ENCODE measurements at places on chromosomes 3 and 15. TPM values are rescaled to one million over a fixed set of nuclear protein-coding genes. Genes with fewer than 3 reads are reported as not detected.

- DNase-seq = peak; percentile 49
Observed at GRCh38 chr3:33911525-33912322, 113.3 kb downstream of the PDCD6IP start.

GRCh38 chr3:71710906-71711494 is 14.2 kb downstream of the EIF4E3 start:
- DNase-seq = peak; percentile 68

- DNase-seq = peak; percentile 74
Observed at GRCh38 chr3:170584585-170585007, 1.3 kb downstream of the SLC7A14 start.

GRCh38 chr3:132317229-132317948 is at the start of gene ACP3:
Gene ACP3 (plus strand): TSS chr3:132317407. CDS start chr3:132317457, 50 bp downstream.
- peak; percentile 96 for DNase-seq

DNA sequence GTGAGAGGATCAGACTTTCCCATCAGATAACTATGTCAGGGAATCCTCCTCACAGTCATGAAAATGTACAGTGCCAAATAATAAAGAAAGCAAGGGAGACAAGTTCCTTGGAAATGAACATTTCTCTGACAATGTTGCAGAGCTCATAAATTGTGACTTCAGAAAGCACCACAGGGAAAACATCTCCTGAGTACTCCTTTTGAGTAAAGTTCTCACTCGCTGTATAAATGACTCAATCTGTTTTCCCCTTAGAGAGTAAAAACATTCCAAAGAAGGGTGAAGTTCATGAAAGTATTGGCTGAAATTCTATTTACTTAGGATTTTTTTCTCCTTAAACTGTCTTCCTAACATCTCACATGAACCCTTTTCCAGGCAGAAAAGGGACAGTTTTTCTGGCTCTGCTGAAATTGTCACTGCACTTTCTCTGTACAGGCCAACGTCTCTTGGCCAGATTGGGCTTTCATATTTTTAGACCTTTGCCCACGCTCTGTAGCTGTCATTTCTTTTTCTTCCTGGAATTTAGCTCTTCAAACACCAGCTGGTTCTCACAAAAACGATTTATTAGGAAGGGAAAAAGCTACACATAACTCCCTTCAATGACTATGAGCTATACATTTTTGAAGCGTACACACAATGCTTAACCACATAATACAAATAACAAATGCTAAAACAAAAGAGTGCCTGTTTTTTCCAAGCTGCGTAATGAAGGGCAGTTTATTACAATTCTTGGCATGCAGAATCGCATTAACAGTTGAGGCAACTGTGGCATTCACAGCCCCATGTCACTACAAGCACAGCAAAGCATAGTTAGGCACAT is 216.1 kb downstream of the ATP8B4 start:
- DNase-seq = peak; percentile 95

DNA sequence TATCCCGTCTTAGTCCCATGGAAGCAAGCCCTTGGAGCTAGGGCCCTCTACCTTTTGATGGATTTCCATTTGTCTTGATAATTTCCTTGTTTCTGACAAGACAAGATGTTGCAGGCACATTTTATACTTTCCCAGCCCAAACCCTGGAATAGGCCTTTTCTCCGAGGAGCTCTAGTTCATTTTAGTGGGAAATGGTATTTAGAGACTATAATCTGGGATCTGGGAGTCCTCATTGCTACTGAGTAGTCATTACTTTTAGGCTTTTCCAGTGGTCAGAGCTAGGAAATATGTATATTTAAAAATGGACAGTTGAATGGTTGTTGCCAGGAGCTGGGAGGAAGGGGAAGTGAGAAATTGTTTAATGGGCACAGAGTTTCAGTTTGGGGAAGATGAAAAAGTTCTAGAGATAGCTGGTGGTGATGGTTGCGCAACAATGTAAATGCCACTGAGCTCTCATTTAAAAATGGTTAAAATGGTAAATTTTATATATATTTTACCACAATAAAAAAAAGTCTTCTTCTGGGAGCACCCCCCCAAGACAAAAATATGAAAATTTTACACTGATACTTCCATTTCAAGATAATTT is 31.6 kb downstream of the MLH1 start:
- DNase-seq = no peak

- DNase-seq = peak; percentile 88
Observed at GRCh38 chr3:105747060-105747541, 121.7 kb downstream of the CBLB start.

Gene GXYLT2
- total RNA-seq = 47.8 TPM

Gene LMOD3
- not detected for total RNA-seq

Gene ALG1L2
- total RNA-seq = not detected

Gene TADA3
- total RNA-seq = 74.2 TPM

GRCh38 chr3:74845081-74845480 is 230.6 kb upstream of the CNTN3 start:
- DNase-seq = no peak

Gene LINGO1
- not detected for total RNA-seq

GRCh38 chr3:39148435-39149058 is 4.8 kb downstream of the CSRNP1 start:
- DNase-seq = no peak

Gene IGF2BP2
- total RNA-seq = 40.1 TPM

- peak; percentile 96 for DNase-seq
Observed at GRCh38 chr3:123660900-123661299, 76.0 kb upstream of the HACD2 start.

Gene HAUS2
- total RNA-seq = 41.4 TPM

DNA sequence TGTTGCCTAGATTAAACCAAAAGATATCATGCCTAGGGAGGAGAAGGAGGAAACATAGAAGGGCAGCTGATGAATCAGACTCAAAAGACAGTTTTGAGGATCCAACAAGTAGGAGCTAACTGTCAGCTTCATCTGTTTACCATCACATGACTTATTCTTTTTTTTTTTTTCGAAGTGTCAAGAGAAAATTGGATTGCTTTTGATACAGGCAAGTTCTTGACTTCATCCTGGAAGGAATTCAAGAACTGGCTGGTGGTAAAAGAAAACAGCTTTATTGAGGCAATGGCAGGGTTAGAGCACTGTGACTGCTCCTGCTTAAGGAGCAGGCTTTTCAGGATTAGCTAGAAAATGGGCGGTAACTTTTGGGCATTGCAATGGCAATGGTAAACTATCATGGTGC is 227.5 kb upstream of the KCNMB2 start:
- DNase-seq = no peak

GRCh38 chr3:113222451-113223086 is 11.2 kb downstream of the BOC start:
- DNase-seq = no peak

GRCh38 chr3:116084999-116085791 is 360.1 kb downstream of the LSAMP start:
- DNase-seq = no peak

- DNase-seq = no peak
Observed at GRCh38 chr3:99602183-99602582, 36.2 kb upstream of the COL8A1 start.

DNA sequence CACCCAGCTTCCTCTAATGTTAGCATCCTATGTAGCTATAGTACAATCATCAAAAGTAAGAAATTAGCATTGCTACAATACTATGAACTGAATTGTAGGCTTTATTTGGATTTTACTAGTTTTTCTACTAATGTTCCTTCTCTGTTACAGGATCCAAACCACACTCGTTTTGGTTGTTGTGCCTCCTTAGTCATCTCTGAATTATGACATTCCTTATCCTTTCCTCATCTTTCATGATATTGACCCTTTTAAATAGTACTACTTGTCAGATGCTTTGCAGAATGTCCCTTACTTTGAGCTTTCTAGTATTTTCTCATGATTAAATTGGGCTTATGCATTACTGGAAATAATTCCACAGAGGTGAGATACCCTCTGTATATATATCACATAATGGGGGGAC is 265.4 kb downstream of the VPS13C start:
- DNase-seq = no peak

- no peak for DNase-seq
Observed at GRCh38 chr15:54836052-54836795, 360.5 kb downstream of the RSL24D1 start.

Gene ALDH1A3
- 197 TPM for total RNA-seq

Gene FBXW12
- 0.27 TPM for total RNA-seq

GRCh38 chr15:70541511-70541910 is 221.8 kb downstream of the UACA start:
- no peak for DNase-seq

DNA sequence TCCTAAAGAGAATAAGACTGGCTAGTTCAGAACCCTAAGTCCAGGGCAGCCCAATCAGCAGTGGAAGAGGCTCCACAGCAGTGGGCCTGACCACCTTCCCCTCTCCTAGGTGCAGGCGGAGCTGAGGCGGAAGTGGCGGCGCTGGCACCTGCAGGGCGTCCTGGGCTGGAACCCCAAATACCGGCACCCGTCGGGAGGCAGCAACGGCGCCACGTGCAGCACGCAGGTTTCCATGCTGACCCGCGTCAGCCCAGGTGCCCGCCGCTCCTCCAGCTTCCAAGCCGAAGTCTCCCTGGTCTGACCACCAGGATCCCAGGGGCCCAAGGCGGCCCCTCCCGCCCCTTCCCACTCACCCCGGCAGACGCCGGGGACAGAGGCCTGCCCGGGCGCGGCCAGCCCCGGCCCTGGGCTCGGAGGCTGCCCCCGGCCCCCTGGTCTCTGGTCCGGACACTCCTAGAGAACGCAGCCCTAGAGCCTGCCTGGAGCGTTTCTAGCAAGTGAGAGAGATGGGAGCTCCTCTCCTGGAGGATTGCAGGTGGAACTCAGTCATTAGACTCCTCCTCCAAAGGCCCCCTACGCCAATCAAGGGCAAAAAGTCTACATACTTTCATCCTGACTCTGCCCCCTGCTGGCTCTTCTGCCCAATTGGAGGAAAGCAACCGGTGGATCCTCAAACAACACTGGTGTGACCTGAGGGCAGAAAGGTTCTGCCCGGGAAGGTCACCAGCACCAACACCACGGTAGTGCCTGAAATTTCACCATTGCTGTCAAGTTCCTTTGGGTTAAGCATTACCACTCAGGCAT is 33.7 kb downstream of the VIPR1 start:
- DNase-seq = peak; percentile 7

DNA sequence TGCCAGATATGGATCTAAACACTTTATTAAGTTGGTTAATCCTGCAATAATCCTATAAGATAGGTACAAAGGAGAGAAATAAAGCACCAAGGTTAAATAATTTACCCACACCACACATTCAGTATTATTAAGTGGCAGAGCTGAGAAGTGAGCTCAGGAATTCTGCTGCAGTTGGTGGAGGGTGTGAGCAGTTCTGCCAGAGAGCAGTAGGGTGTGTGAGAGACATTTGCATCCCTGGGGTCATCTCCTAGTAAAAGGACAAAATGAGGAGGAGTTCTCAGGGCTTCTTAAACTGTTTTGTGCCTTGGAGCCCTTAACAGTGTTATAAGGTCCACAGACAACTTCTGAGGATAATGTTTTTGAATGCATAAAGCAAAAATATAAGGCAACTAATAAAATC is 484.5 kb downstream of the TAFA4 start:
- DNase-seq = no peak

GRCh38 chr3:13074006-13074375 is 762 bp upstream of the IQSEC1 start:
- DNase-seq = no peak

DNA sequence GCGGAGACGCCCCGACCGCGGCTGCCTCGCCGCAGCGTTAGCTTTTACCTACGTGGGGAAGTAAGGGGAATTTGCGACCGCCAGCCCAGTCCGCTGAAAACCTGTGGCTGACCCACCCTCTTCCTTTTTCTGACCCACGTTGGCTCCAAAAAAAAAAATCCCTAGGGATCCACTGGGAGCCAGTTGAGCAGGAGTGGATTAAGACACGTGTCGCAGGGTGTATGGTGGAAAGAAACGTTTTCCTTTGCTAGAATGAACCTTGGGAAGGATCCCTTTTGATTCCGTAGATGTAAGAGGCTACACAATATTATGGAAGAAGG is 575 bp upstream of the PCYT1A start:
- peak; percentile 67 for DNase-seq

GRCh38 chr3:156649681-156650080 is 24.7 kb upstream of the TIPARP start:
- no peak for DNase-seq

Gene PLSCR1
- total RNA-seq = 173 TPM

DNA sequence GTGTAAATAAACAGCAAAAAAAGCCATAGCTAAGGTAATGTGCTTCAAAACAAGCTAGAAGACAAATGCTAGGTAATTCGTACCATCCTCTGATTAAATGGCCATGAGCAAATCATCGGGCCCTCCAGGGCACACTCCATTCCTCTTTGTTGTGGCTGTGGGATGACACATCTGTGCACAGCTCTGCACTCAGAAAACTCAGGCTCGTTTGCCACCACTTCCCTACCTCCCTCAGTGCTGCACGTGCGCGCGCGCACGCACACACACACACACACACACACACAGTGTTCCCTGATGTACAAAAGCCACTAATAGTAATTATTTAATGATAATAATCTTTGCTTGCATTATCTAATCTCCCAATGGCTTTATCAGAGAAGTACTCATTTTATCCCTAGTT is 336.6 kb downstream of the FEZF2 start:
- DNase-seq = no peak

Gene GASK1A
- 0.63 TPM for total RNA-seq

DNA sequence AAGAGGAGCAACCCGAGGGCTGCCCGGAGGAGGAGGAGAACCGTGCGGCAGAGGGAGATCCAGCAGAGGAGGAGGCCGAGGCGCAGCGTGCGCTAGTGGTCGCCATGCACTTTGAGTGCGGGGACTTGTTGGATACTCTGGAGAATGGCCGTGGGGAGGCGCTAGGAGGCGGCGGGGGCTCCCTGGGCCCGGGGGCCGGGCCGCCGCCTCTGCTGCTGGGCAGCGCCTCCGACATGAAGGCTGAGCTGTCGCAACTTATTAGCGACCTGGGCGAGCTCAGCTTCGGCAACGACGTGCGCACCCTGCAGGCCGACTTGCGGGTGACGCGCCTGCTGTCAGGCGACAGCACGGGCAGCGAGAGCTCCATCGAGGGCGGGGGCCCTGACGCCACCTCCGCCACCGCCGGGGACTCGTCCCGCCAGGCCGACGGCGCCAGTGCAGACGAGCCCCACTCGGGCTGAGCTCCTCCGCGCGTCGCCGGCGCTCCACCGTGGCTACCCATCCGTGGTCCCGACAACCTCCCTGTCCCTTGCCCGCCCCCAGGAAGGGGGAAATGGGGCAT is 2.0 kb downstream of the FAM43A start:
- peak; percentile 53 for DNase-seq

DNA sequence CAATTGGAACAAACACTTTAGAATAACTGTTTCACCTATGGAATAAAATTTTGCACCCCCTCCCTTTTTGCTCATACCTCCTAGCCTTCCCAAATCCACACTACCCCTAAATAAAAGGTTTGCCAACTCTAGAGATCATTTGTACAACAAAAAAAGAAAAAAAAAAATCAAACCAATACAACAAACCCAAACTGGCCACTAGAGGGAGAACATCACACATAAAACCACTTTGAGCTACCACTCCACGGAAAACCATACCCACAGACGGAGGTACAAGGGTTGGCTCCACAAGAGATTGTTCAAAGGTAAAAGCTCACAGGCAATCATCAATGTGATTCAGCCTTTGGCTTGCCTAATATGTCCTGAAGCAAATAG is 47.6 kb downstream of the SETMAR start:
- peak; percentile 88 for DNase-seq

DNA sequence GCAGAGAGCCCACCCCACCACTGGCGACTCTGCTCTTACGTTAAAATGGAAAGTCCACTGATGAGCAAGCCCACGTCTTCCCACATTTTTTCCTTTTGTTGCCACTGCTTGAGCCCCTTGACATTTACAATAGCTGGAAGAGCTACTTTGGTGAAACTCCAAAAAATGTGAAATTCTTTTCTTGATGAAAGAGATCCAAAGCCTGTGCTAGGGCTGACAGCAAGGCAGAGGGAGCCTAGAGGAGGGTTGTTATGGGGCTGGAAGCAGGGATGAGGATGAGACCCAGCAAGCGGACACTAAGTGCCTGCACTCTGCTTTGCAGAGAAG is 97.1 kb downstream of the CEMIP start:
- DNase-seq = no peak

Gene SLC24A5
- total RNA-seq = not detected

Gene PP2D1
- not detected for total RNA-seq
